HT1080 (cell line): ENCODE measurements at places on chromosomes 1 and 21.

- no peak for DNase-seq
These were observed 7.4 kb downstream of the SMIM1 start for GRCh38 chr1:3779912-3780416.

GRCh38 chr1:109874445-109874844, 36.2 kb upstream of the CSF1 start:
- no peak for DNase-seq

DNA sequence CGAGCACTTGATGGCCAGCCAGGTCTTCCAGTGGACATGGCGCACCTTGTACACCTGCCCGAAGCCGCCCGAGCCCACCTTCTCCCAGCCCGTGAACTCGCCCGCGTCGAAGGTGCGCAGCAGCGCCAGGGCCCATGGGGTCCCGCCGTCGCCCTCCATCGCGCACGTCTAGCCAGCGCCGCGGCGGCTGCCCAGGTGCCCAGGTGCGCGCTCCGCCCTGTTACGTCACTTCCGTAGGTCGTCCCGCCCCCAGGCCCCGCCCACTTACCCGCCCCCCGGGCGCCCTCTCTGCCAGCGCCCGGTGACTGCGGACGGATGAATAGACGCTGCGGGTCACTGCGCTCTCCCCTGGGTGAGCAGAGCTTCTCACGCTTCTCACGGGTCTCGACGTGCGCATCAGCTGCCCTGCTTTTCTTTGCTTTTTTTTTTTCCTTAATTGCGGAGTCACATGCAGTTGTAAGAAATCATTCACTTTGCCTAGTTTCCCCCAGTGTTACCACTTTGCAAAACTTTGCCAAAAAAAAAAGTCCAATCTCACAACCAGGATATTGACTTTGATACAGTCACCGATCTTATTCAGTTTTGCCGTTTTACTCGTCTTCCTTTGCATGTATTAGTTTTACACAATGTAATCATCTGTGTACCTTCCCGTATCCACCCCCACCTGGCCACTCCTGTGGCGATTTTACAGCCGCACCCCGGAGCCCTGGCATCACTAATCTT, at the start of gene RIPK4:
RIPK4 (minus strand) TSS at position 170 of the 723 bp plus-strand sequence; CDS start at position 159, 11 bp downstream.
- DNase-seq = no peak

DNA sequence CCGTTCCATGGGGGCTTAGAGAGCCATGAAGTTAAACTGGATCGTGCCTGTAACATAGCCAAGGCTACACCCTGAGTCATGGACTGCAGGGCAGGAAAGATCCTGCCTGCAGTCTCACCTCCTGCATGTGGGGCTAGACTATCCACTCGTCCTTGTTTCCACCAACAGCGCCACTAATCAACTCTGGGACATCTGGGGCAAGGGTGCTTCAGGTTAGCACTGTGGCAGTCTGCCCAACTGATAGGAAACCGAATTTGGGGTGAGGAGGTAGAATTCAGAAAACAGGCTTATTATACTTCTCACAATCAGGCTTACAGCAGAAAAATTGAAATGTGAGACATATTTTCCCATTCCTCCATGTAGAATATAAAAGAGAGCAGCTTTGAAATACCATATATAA, 85.2 kb upstream of the ADAM30 start:
- DNase-seq = no peak

DNA sequence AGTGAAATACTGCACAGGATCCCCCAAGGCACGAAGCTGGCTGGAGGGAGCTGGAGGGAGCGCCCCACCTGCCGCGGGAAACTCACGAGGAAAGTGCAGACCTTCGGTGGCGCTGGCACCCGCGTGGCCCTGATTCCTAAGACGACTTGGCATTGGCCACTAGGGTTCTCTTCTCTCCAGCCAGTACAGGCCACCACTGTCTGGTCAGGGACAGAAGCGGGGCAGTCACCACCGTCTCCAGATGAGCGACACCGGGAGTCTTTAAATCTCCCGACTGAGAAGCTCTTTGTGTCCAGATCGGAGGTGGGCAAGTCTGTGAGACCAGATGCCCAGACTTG, 19.2 kb upstream of the CHIA start:
- no peak for DNase-seq

DNA sequence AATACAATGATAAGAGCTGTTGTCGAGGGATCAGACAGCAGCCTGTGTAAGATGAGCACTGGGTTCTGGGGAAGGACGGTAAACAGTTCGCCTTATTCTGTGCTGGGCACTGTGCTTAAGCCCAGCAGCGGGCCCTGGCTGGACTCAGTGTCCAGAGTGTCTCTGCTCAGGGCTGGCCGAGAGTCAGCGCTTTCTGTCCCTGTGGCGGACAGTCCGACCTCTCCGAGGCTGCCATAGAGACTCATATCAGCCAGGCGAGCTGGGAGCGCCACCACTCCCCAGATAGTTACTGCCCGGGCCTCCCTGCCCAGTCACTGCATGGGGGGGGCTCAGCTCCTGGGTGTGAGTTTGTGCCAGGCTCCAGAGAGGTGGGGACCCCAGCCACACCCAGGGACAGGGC, 14.7 kb upstream of the NPHP4 start:
- DNase-seq = no peak

DNA sequence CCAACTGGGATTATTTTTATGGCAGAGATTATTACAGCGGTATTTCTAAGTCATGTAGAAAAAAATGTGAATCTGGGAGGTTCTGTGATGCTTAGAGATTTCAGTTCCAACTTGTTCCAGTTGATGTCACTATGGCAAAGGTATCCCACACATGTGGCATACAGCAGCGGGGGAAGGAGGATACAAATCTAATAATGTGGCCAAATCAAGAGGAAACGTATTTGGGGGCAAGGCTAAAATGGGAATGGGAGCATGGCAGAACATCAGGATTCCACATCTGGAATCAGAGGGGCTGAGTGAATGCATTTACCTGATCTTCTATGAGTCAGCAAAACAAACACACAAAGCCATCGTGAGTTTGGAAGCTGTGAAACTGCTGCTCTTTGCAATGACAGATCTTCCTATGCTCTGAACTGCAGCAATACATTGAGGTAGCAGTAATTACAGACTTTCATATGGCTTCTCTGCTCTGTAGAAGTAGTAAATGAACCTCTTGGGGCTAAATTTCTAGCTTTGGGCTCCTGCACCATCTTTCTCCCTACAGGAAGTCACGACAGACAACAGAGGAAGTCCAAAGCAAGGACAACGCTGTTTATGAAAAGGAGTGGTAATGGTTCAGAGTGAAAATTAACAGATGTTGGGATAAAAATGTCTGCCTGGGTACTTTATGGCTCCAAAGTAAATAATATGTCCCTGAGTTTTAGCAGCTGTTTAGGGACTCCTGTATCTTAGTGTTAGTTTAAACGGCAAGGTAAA, 55.5 kb downstream of the GABPA start:
- DNase-seq = peak; percentile 41

DNA sequence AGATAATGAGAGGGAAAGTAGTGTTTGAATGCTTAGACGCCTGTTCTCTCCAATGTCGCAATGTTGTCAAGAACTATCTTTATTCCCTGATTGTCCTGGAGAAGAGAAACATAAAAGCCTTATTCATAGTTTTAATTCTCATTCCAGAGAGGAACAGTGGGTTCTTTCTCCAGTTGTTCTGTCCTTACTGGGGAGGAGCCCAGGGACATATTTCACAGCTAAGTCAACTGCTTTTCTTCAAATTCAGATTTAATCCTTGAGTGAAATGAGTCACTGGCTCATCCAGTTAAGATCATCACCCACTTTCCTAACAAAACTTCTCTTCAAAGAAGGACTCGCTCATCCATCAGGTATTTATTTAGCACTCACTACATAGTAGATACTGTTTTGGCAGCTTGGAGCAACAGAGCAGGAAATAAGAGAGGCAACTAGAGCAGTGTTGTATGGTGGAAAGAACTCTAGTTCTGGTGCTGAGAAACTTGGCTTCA, 365.7 kb upstream of the USP24 start:
- DNase-seq = peak; percentile 92

GRCh38 chr1:68916221-68916902, 419.5 kb upstream of the DEPDC1 start:
- DNase-seq = peak; percentile 86

DNA sequence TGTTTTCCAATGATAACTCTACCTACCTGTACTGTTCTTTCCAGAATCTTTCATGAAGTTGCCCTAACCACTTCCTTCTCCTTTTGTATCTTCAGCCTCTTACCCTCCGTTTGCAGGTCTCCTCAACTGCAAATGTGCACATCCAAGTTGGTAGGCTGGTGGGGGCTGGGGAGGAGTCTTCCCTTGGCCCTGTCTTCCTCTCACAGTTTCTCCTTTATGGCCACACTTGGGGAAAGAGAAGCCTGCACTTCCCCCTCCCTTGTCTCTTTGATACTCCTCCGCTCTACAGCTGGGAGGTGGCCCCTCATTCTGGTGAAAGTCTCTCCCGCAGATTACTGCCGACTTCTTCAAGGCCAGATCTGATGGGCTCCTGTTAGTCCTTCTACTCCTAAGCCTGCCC, 26.9 kb upstream of the GPR88 start:
- no peak for DNase-seq

- DNase-seq = no peak
These were observed 38.5 kb upstream of the TRAPPC10 start for GRCh38 chr21:43973634-43973955.

GRCh38 chr1:184118046-184118445, 66.5 kb downstream of the TSEN15 start:
- peak; percentile 97 for DNase-seq

- no peak for DNase-seq
These were observed 3.0 kb downstream of the MMEL1 start for GRCh38 chr1:2629627-2630497.

DNA sequence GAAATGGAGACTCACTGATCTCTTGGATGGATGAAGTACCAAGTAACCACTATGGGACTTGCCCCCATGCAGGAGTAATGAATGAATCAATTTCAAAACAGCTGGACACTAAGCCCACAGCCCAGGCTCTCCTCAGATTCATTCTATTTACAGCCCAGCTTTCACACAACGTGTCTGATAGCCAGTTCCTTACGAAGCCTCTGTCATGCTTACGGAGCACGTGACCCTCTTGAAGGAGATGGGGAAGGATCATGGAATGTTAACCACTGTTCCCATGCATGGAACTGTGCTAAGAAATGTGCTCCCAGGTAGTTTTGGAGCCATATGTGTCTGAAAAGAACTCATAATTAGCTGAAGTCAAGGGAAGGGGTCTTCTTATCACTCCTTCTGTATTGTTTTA, 124.1 kb downstream of the KIF26B start:
- no peak for DNase-seq

DNA sequence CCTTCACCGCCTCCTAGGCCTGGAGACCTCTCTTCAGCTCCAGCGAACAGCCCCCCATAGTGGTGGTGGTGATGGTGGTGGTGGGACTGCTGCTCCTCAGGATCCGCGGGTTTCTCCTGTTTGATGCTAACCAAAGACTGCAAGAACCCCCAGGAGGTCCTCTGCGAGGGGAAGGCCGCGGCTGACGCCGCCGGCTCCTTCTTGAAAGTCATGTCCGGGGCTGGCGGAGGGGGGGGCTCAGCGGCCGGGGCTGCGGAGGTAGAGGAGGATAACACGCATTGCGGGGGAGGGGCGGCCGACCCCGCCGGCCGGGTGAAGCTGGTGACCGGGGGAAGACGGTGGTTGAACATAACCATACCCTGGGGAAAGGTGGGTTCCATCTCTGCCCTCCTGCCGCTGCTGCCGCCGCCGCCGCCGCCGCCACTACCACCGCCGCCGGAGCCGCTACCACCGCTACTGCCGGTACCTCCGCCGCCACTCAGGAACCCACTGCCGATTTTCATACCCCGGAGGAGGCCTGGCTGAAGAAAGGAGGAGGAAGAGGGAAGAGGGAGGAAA, 554 bp downstream of the ZNF281 start:
- no peak for DNase-seq

GRCh38 chr1:26411624-26412074, 1.0 kb downstream of the LIN28A start:
- no peak for DNase-seq

DNA sequence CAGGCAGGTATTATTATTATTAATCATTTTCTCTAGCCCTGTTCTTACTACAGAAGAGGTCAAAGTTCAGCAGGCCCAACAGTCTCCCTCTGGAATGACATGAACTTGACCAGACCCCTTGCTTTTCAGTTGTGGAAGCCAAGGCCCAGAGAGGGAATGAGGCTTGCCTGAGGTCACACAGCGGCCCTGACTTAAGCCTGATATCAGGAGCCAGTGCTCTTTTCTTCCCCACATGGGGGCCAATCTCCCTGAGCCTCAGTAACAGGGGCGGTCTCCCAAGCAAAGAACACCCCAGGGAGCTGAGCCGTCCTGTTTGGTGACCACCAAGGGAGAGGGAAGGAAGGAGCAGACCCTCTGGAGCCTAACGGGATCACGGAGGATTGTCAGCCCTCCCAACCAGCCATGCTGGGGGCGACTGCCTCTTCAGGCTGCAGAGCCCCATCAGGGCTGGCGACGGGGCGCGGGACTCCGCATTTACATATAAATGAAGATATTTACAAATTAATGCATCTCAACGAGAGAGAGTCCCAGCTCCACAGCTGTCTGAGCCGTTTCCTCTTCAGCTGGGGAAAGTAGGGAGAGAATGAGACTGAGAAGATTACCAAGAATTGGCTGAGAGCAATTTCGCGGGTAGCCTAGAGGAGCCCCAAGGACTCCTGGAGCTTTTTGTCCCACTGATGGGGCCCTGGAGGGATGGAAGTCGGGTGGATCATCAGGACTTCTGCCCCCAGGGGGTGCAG, 186.1 kb upstream of the KLHDC7A start:
- no peak for DNase-seq

- DNase-seq = peak; percentile 31
These were observed 66.6 kb upstream of the CACHD1 start for GRCh38 chr1:64403331-64403730.

DNA sequence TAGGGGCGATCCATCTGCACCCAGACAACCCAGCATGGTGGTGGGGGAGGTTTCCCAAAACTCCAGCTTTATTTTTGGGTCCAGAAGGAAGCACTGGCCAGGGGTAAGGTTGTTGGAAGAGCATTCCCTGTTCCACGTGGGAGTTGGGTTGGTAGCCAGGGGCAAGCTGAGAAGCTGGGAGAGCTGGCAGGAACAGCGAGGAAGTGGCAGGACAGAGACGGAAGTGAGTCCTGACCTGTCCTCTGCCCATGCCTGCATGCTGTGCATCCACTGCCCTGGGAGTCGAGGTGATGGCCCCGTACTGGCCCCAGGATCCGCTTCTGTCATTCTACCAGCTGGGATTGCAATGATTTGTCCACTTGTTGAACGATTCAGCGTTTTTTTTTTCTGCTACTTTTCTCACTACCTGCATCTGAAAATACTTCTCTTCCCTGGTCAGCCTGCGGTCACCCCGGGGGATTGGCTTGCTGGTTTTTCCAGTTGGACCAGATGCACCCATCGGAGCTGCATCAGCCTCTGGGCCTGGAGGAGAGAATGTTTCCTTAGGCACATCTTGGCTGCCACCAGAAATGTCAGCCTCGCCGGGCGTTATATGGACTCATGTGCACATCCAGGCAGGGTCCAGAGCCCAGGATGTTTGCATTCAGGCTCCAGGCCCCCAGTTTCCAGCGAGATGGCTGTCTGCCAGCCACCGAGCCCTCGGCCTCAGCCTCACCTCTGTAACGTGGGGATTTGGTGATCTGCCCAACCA, 28.3 kb upstream of the TMPRSS2 start:
- no peak for DNase-seq
